ENCODE measurements at places on chromosomes 1 and 21.

- DNase-seq: no peak
Measured at GRCh38 chr1:39680751-39681150, 8.8 kb upstream of the NT5C1A start.

GRCh38 chr1:54464031-54464476 is 57.9 kb upstream of the SSBP3 start:
- DNase-seq: no peak

- DNase-seq: no peak
Measured at GRCh38 chr21:42508371-42508770, 5.3 kb upstream of the SLC37A1 start.

DNA sequence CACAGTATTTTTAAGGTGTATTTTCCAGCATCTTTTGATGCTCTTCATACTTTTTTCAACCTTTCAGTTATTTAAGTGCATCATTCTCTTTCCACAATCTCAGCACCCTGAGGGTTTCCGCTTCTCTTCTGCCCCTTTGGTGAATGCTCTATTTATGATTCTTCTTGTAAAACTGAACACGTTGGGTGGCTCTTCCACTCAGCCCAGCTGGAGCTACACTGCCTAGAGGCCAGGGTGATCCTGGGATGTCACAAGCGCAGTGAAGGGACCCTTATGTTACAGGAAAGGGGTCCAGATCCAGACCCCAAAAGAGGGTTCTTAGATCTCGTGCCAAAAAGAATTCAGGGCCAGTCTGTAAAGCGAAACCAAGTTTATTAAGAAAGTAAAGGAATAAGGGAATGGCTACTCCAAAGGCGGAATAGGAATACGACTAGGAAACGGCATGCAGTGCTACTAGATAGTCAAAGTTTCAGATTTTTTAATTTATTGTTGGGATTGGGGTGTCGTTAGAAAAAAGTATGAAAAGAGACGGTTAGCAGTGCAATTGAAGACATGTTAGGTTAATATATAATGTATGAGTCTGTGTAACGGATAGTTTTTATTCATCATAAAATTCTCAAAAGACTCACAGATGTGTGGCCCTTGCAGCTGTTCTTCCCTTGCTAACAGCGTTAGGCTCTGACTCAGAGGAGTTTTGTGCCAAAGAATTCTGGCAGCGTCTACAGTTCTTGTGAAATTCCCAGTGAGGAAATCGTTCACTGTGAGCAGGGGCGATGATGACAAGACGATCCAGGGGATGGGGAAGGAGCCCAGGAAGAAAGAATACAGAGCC is 14.4 kb upstream of the ERVH48-1 start:
- DNase-seq: no peak

DNA sequence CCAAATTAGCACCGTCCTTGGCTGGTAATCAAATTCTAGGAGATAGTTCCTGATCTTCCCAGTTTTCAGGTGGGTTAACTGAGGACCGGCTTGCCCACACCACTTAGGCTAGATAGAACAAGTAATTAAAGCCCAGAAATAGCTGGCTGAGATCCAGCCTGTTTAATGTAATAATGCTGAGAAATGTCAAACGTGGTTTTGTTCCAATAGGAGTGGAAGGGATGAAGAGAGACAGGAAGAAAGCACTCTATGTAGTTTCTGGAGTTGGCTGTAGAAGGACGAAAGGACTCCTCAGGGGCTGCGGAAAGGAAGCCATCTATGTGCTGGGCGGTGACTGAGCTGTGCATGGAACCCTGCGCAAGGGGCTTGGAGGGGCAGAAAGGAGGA is 18.6 kb downstream of the NAV1 start:
- no peak for DNase-seq

- no peak for DNase-seq
Measured at GRCh38 chr1:92747735-92748134, 37.2 kb downstream of the EVI5 start.

DNA sequence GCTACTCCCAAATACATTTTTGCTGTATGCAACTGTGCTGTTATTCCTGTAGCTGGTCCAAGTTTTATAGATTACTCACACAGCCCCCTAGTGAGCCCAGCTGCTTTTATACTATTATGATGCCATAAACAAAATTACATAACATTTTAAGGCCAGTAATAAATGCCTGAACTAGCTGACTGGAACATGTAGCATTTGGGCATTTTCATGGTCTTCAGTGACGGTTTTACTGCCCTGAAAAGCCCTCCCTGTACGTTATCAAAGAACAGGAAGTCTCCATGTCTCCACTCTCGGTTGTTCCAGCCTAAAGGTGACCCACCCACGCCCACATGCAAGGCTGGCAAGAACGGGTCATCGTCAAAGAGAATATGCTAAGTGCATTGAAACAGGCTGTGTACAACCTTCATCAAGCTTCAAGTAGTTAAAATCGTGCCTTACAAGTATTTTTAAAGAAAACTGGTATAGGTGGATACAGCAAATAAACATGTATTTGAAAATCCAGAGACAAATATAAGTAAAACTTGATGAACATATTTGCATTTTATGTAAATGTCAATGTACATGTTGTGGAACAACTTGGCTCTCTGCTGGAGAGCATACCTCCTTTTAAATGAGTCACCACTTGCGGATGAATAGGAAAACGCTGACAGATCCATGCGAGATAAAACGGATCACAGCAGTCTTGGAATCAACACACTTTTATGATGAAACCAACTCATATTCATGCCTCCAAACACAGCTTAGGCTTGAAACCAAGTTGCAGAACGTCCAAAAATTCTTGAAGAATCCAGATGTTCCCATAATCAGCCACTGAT is 520.5 kb downstream of the SMYD3 start:
- DNase-seq: no peak

- no peak for DNase-seq
Measured at GRCh38 chr1:52654063-52654462, 21.1 kb downstream of the SHISAL2A start.

GRCh38 chr1:242447689-242448088 is 76.8 kb downstream of the PLD5 start:
- DNase-seq: no peak

GRCh38 chr1:165898837-165899236 is 71.4 kb downstream of the UCK2 start:
- no peak for DNase-seq

DNA sequence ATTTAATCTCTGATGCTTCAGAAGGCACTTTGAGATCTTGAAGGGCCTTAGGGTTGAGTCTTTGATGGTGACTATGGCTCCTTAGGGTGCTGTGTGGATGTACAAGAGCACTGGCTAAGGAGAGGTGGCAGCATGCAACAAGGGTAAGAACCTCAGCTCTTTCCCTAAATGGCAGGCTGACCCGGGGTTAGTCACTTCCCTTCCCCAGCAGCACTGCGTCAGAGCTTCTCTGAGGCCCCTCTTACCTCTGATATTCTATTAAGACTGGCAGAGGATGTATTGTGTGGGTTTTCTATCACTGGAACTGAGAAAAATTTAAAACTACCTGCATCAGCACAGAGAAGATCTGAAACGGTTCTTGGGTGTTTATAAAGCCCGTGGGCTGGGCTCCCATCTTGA is 11.8 kb downstream of the C1orf116 start:
- no peak for DNase-seq

GRCh38 chr1:20507248-20507563 is 745 bp downstream of the MUL1 start:
- DNase-seq: no peak

DNA sequence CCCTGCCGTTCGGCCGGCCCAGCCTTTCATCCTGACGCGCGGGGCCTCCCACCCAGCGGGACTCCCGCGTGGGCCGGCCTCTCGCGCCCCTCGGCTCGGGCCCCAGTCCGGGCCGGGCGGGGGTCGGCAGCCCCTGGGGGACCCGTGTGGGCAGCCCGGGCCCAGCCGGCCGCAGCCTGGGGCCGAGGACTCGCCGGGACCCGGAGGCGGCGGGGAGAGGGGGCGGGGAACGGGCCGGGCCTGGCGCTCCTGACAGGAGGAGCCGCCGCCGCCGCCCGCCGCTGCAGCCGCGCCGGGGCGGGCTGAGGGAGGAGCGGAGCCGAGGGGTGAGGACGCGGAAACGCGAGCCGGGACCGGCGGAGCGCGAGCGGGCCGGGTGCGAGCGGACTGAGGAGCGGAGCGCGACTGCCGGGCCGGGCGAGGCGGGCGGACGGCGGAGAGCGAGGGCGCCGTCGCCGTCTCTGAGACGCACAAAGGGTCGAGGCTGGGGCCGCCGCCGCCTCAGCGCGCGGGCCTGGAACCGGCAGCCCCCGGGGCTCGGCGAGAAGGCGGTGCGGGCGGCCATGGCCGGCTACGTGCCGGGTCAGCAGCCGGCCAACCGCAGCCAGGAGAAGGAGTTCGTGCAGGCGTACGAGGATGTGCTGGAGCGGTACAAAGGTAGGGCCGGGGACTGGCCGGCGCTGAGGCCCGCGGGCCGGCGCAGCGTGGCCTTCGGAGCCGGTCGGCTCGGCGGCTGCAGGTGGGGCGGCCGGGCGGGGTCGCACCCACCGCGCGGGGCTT is 79.1 kb downstream of the NDUFS5 start:
- peak; percentile 53 for DNase-seq

- no peak for DNase-seq
Measured at GRCh38 chr1:221693087-221693486, 48.8 kb downstream of the DUSP10 start.

DNA sequence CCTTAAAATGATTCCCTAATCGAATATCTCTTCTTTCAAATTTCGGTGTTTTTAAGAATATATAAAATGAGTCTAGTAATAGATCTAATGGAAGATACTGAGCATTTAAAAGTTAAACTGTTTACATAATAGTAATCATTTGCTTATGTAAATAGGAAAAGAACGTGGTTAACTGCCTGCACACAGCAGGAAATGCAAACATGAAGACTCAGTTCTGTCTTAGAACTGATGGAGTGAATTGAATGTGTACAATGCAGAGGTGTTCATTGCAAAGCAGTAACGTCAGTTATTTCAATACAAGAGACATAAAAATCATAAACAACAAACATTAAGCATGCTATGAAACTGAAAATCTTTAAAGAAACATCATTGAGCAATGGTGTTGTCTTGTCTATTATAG is 359.4 kb upstream of the ADAMTS5 start:
- DNase-seq: no peak

- no peak for DNase-seq
Measured at GRCh38 chr1:147409886-147410285, 131.4 kb upstream of the BCL9 start.

DNA sequence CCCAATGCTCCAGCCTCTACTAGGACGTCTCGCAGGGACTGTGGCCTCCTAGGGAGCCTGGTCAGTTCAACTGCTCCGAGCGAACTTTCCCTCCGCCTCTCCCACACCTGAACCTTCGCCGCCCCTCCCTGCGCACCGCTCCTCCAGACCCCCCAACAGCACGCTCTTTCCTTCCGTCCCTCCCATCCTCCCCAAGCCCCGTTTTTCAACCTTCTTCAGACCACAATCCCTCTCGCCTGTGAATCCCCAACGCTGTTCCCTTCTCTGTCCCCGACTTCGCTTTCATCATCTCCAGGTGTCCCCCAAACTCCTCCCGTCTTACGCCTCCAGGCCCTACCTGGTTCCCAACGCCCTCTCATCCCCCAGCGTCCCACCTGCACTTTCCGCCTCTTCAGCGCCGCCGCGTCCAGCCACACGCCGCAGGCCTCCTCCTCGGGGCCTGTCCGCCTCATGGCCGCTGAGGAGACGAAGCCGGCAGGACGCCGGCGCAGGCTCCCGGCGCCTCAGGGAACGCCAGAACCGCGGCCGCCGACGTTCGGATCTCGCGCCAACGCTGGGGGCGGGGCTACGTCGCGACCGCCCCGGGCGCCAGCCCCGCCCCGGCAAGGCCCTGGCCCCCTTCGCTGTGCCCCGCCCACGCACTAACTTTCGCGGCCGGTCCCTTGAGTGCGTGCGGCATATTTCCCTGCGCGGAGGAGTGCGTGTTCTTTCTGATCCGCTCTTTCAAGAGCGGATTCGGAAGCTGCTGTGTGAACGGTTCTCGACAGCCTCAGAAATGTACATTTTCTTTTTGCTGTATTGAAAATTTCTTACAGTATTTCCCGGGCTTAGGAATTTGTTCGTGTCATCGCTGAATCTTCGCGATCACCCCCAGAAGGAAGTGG is at the start of gene AUNIP:
Gene AUNIP, minus strand, starts transcription at position 552 of the 884 bp plus-strand sequence. Its CDS starts 100 bp downstream, at position 452.
- peak; percentile 60 for DNase-seq

Measured in NCI-H187 (cell line).